Activated T-cell treated with anti-CD3 and anti-CD28 coated beads, Interleukin-2, amount 50 U/mL, for 4 hours (primary cell): ENCODE measurements at places on chromosomes 13 and 19.

DNA sequence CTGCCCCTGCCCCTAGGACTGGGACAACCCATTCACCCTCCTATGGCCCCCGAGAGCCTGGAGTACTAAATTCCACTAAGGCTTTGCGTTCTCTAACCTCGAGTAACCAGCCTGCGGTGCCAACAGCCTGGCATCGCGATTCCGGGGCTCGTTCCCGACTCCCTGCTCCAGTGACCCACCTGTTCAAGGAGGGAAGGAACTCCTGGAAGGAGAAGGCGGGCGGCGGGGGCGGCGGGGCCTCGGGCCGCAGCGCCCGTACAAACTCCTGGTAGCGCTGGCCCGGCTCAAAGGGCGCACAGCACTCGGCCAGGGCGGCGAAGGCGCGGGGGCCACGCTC is 6.3 kb downstream of the GMIP start:
- no peak for DNase-seq

- DNase-seq = no peak
Measured at GRCh38 chr19:56348289-56348877, 33.7 kb upstream of the ZSCAN5A start.

DNA sequence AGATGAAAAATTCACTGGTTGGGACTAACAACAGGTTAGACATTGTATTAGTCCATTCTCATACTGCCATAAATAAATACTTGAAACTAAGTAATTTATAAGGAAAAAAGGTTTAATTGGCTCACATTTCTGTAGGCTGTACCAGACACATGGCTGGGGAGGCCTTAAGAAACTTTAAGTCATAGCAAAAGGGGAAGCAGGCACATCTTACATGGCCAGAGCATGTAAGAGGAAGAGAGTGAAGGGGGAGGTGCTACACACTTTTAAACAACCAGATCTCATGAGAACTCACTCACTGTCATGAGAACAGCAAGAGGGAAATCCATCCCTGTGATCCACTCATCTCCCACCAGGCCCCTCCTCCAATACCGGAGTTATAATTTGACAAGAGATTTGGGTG is 125.9 kb downstream of the SUCLA2 start:
- no peak for DNase-seq

DNA sequence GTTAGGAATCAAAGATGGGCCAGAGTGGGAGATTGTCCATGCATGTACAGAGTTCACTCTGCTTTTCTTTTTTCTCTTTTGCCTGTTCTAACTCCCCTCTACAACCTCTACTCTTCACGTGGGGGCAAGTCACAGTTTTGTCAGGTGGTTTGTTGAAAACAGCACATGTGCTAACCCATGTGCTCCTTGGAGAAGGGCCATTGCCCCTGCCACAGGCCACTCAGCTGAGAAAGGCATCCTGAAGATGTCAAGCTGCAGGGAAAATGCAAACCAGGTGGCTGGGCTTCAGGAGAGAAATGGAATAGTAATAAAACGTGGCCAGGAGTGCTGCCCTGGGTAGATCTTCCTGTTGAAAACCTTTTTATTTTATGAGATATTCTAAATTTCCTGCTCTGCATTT is 35.3 kb upstream of the SLC10A2 start:
- DNase-seq = no peak

GRCh38 chr13:73416093-73416492 is 357.3 kb downstream of the KLF5 start:
- DNase-seq = no peak

GRCh38 chr19:519449-519865 is 12.1 kb upstream of the CDC34 start:
- DNase-seq = no peak

- DNase-seq = no peak
Measured at GRCh38 chr19:18202778-18203407, 949 bp downstream of the RAB3A start.

GRCh38 chr19:2306971-2307370 is 983 bp downstream of the LINGO3 start:
- DNase-seq = no peak

DNA sequence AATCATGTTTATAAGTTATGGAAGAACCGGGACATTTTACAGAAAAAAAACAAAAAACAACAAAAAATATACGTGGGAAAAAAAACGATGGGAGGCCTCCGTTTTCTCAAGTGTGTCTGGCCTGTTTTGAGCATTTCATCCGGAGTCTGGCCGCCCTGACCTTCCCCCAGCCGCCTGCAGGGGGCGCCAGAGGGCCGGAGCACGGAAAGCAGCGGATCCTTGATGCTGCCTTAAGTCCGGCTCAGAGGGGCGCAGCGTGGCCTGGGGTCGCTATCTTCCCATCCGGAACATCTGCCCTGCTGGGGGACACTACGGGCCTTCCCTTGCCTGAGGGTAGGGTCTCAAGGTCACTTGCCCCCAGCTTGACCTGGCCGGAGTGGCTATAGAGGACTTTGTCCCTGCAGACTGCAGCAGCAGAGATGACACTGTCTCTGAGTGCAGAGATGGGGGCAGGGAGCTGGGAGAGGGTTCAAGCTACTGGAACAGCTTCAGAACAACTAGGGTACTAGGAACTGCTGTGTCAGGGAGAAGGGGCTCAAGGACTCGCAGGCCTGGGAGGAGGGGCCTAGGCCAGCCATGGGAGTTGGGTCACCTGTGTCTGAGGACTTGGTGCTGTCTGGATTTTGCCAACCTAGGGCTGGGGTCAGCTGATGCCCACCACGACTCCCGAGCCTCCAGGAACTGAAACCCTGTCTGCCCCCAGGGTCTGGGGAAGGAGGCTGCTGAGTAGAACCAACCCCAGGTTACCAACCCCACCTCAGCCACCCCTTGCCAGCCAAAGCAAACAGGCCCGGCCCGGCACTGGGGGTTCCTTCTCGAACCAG is 1.8 kb upstream of the APOE start:
- DNase-seq = peak; percentile 74

GRCh38 chr13:41137241-41137640 is 4.6 kb upstream of the KBTBD6 start:
- no peak for DNase-seq

DNA sequence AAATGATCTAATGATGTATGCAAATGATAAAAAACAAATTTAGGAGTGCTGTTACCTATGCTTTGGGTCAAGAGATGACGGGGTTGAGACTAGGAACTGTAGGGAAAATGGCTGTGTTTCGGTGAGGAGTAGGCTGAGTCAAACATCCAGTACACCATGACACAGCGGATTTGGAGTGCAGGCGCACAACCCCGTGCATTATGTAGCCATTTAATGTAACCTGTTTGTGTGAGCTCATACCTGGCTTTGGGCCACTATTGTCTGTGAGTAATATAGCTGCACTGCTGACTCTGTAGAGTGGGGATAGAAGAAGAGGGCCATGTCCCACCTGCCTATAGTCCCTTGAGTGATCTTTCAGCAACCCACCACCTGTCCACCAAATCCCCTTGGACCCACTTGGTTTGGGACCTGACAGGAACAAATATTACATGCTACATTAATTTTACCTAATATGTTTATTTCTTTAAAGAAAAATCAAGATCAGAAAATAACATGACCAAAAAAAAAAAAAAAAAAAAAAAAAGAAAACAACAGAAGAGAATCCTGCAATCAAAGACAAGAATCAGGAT is 95.5 kb upstream of the KLHL1 start:
- DNase-seq = no peak

DNA sequence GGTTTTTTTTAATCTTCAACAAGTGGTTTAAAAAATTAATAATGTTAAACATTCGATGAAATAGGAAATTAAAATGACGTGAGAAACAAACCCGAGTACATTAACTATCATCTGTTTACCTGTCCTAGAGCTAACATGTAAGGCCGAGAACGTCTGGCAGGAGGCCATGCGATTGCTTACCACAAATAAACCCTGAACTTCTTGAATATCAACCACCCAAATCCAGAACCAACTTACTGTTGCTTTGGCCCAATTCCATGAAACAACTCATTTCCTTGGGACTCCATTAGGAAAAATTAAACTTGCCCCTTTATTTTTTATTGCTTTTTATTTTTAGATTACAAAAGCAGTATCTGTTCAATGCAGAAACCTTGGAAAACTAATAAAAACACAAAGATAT is 228.9 kb upstream of the IRS2 start:
- DNase-seq = no peak

DNA sequence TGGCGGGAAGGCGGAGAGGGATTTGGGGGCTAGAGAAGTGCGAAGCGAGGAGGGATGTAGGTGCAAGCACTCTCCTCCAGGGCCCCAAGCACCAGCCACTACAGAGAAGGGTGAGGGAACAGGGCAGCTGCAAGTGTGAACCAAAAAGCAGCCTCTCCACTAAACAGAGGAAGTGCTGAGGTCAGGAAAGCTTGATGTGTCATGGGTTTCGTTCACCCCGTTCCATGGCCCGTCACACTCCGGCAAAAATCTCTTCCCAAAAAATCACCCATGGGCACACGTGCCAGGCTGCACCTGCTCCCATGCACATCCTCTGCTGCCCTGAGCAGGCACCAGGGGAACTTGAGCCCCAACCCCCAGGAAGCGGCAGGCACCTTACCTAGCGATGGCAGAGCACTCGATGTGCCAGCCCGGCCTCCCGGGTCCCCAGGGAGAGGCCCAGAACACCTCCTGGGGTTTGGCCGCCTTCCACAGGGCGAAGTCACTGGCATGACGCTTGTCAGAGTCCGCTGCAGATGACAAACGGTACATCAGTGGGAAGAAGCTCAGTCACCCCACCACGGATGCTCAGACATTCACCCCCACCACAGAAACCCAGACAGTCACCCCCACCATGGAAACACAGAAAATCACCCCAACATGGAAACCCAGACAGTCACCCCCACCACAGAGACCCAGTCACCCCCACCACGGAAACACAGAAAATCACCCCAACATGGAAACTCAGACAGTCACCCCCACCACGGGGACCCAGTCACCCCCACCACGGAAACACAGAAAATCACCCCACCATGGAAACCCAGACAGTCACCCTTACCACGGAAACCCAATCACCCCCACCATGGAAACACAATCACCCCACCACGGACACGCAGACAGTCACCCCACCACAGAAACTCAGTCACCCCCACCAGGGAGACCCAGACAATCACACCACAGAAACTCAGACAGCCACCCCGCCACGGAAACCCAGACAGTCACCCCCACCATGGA is 29.0 kb downstream of the CARS2 start:
- DNase-seq = no peak

- no peak for DNase-seq
Measured at GRCh38 chr13:22369090-22369489, 698.2 kb downstream of the FGF9 start.

DNA sequence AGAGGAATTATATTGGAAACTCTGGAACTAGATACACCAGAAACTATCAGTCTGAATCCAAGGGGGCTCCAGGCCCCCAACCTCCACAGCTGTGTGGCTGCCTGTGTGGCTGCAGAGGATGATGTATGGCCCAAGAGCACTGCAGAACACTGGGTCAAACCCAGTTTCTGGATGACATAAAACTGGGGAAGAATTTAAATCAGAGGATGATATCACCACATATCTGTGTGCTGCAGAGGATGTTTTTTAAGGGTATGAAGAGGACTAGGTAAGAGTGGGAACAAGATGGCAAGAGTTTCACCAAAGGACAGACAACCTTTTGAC is 226.4 kb downstream of the SUCLA2 start:
- no peak for DNase-seq

DNA sequence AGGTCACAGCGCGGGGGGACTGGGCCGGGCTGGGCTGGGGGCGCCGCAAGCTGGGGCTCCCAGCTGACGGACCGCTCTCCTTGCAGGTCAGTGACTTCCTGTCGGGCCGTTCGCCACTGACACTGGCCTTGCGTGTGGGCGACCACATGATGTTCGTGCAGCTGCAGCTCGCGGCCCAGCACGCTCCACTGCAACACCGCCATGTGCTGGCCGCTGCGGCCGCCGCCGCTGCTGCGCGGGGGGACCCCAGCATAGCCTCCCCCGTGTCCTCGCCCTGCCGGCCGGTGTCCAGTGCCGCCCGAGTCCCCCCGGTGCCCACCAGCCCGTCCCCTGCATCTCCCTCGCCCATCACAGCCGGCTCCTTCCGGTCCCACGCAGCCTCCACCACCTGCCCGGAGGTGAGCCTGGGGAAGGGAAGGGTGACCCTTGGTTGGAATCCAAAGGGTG is 5.7 kb downstream of the MIDN start:
- DNase-seq = no peak

DNA sequence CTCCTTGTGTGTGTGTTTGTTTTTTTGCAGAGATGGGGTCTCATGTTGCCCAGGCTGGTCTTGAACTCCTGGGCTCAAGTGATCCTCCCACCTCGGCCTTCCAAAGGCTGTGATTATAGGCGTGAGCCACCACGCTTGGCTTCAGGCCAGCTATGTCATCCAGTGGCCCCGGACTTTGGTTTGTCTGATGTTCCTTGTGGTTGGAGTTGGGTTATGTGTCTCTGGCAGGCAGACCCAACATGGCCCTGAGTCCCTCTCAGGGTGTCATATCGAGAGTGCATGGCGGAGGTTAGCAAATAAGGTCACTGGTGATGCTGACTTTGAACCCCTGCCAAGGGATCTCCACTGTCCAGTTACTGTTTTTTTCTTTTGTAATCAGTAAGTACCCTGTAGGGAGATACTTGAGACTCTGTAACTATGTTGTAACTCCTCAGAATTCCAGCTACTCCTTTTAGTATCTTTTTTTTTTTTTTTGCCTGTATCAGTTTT is 37.3 kb downstream of the SMARCA4 start:
- DNase-seq = no peak

DNA sequence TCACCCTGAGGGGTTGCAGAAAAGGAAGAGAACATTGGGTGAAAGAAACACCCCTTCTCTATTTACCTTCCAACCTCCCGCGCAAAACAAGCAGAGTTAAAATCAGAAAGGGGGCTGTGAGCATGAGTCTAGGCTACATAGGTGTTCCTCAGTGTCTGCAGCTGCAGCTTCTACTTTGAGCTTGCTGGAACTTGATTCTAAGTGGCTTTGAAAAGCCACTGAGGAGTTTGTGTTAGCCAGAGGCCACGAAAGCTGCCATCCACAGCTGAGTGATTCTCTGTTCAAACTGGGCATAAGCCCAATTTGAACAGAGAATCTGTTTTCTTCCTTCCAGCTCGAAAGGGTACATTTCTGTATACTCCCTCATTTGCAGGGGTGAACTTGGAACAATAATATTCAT is 343.9 kb downstream of the PCDH9 start:
- no peak for DNase-seq

- no peak for DNase-seq
Measured at GRCh38 chr13:20378721-20379120, 146.6 kb upstream of the GJB6 start.

- no peak for DNase-seq
Measured at GRCh38 chr13:100128373-100128772, 39.5 kb downstream of the PCCA start.

GRCh38 chr13:76663592-76664335 is 222.4 kb downstream of the KCTD12 start:
- no peak for DNase-seq

DNA sequence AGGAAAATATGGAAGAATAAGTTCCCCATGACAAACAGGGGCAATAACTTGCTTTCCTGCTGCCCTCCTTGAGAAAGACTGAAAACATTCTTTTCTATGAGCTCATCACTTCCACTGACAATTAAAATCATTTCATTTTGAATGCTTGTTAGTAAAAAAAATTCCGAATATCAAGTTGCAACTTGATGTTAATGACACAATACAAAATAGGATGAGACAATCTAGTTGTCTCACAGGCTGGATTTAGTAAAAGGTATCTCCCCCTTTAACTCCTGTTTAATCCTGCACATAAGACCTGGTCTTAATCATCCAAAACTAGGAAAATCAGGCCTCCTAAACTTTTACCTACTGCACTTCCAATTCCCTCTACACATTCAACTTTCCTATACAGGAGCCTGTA is 24.7 kb downstream of the IRS2 start:
- DNase-seq = no peak

GRCh38 chr19:2271234-2272103 is 10.5 kb downstream of the PEAK3 start:
- no peak for DNase-seq
